ENCODE measurements at places on chromosomes 3 and 15.
A peak's percentile ranks its signal among the peaks of the same experiment; 100 is the strongest.

GRCh38 chr15:28107904-28108275 is 8.8 kb upstream of the OCA2 start:
- no peak for DNase-seq

DNA sequence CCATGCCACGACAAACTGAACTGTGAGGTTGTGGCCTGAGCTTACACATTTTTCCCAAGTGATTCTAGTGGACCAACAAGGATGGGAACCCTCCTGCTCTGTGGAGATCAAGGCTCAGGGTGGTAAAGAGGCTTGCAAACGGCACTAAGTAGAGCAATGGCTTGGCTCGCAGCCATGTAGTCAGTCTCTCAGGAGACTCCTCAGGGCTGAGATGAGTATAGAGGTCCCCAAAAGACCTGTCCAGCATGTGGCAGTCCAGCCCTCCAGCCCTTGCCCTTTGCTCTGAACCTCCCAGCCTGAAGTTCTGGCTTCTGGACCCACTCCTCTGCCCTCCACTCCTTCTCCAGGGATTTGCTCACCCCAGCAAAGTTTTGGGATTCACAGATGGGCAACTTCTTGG is 8.3 kb upstream of the CAMP start:
- no peak for DNase-seq

- no peak for DNase-seq
These were observed 496.3 kb upstream of the CNTN3 start for GRCh38 chr3:75110741-75111140.

- DNase-seq = no peak
These were observed 75.8 kb downstream of the RARB start for GRCh38 chr3:25503898-25504301.

DNA sequence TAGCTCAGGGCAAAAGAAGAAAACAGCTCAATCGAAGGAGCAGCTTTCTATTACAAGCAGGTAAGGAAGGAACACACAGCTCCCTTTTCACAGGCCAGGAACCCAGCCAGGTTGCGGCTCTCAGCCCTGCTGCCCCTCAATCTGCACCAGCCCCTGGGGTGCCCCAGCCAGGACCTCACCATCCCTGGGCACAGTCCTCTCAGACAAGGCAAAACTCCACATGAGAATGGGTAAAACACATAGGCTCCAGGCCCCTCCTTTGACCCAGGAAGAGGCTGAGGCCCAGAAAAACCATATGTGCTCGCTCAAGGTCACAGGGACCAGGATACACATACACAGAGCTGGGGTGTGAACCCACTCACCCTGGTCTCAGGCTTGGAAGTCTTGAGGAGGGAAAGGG is 178.7 kb upstream of the TLE3 start:
- DNase-seq = no peak

- no peak for DNase-seq
These were observed 1.7 kb downstream of the ATG7 start for GRCh38 chr3:11273891-11274291.

- DNase-seq = no peak
These were observed 81.0 kb upstream of the BNC1 start for GRCh38 chr15:83365370-83365938.

DNA sequence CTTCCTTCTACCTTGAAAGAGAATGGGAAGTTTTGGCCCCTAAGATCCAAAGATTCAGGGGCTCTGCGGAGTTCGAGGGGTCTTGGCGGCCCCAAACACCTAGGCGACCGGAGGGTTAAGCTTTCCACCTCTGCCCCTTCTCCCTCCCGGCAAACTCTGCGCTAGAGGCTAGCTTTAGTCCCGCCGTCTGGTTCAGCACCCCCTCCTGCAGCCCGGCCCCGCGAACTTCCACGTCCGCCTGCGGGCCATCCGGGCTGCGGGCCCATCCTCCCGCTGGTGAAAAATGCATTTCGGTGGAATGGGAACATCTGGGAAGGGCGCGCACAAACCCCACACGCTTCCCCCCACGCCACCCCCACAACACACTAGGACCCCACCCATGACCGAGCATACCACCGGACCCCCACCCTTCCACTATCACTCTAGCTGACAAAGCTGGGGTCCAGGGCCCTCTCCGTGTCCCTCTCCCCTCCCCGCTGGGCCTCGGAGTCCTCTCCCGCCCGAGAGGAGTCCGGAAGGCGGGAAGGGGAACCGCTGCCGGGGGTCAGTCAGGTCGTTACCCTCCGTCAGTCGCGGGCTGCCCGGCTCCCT is 1.0 kb downstream of the SHOX2 start:
- DNase-seq = peak; percentile 47

GRCh38 chr3:4589475-4590097 is 96.4 kb downstream of the ITPR1 start:
- no peak for DNase-seq
